Stimulated activated CD4-positive, alpha-beta T cell treated with anti-CD3 and anti-CD28 coated beads, Interleukin-1b, Interleukin-23, amount 100 ng/mL, for 24 hours (primary cell): ENCODE measurements at places on chromosomes 5 and 9.

DNA sequence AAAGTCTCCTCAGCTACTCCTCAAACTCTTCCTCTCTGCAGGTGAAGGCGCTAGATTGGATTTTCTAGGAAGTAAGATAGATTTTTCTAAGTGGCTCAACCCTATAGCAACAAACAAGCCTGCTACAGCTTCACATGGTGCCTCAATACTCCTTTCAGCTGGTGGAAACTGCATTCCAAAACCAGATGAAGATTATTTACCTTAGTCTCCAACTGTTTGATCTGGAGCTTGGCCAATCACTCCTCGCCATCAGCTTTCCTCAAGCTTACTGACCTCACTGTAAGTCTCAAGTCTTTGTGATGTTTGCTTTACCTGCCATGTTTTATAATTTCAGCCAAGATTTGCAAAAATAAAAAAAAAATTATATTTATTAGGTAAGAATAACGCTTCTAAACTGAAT is 622.4 kb downstream of the CHSY3 start:
- no peak for DNase-seq

- no peak for DNase-seq
These were observed 575.9 kb downstream of the RAB3C start for GRCh38 chr5:59158637-59159391.

GRCh38 chr5:177035976-177036375 is 13.5 kb downstream of the ZNF346 start:
- DNase-seq, result no peak

DNA sequence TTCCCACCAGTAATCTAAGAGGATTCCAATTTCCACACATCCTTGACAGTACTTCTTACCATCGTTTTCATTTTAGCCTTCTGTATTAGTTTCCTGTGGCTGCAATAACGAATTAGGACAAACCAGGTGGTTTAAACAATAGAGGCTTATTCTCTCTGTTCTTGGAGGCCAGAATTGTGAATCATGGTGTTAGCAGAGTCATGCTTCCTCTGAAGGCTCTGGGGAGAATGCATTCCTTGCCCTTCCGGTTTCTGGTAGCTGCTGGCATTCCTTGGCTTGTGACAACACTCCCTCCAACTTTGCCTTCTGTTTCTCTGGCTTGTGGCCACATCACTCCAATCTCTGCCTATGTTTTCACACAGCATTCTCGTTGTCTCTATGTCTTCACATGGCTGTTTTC is 23.5 kb downstream of the RIGI start:
- no peak for DNase-seq
